ENCODE measurements at places on chromosomes 7 and 10.

GRCh38 chr10:133174689-133175263 lies 14.8 kb downstream of the KNDC1 start:
- no peak for DNase-seq

GRCh38 chr10:76555067-76555670 lies 1082.4 kb downstream of the KCNMA1 start:
- DNase-seq: no peak

DNA sequence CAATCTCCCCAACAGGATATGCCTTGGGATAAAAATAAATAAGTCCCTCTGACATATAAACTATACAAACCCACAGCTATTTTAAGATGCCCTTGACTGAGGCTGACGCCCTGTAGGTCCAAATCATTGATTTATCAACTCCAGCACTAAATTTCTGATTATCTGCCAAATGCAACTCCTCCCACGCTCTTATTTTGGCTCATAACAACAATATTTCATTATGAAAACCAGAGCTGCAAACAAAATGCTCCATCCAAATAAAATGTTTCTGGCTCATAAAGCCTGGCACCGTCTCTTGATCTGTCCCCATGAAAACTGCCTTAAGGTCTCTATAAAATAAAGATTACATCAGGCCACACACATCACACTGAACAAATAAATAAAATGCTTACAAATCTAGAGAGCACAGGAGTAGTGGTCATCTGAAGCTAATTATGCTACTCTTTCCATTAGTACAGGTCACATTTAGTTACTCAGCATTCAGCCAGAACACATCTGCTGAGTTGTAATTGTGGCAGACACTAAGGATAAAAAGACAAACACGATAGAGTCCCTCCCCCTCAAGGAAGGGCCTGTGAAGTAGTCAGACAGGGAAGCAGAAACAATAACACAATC lies 28.8 kb downstream of the CACUL1 start:
- no peak for DNase-seq

DNA sequence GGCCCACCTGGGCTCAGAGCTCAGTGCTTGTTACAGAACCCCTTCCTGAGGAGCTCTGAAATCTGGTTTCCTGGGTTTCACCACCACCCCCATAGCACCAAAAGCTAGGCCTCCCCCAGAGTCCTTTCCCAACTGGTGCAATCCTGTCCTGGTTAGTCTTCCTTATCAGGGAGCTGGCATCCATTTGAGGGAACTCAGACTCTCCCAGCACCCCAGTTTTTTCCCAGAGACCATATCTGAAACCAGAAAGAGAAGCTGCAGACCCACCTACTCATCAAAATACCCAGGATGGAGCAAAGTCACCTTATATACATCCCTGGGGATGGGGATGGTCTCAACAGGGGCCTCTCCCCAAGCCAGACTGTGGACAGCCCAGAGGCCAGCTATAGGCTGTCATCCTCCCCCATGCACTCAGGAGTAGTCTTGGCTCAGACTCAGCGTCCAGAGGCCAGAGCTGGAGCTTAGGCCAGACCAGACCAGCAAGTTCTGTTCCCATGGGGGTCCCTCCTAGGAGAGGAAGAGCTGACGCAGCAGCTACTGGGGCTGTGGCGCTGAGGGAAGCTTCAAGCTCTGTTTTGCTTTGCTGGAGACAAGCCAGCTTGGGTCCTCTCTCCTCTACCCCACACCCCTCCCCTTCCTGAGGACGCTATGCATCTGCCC lies 3.0 kb downstream of the TBATA start:
- no peak for DNase-seq

- no peak for DNase-seq
Measured at GRCh38 chr10:58241346-58241745, 26.3 kb downstream of the IPMK start.

GRCh38 chr7:156419782-156420181 lies 220.8 kb upstream of the RNF32 start:
- no peak for DNase-seq

- no peak for DNase-seq
Measured at GRCh38 chr7:106048706-106049020, 63.4 kb downstream of the SYPL1 start.

DNA sequence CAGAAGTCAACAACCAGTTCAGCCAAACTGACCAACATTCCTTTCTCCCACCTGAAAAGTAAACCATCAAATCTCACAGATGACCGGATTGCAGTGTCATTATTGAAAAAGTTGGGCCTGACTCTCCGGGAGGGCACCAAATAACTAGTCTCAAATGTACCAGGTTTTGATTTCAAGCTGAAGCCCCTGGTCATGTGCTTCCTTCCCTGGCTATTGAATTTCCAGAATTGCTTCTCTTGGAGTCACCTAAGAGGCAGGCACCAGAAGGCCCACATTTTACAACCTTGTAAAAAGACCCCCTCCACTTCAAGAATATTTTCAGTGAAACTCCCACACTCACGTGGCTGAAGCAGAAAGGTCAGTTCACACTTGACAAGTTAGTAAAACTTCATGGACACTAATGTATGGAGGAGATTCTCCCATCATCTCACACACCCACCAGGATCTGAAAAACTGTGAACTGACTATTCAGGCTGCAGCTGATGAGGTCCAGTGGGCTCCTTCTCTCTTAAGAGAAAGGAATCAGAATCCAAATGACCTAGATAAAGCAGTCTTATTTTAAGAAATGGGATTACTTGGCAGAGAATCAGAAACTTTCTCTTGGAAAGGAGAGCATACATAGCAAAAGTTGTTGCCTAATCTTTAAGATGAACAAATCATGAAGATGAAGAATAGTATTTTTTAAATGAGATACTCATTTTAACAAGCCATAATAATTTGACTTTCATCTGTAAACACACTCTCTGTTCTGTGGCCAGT lies 53.6 kb downstream of the DLD start:
- DNase-seq: no peak

- DNase-seq: no peak
Measured at GRCh38 chr7:157138101-157138423, 664 bp upstream of the UBE3C start.

- DNase-seq: no peak
Measured at GRCh38 chr7:33722383-33723101, 182.8 kb upstream of the BMPER start.

- no peak for DNase-seq
Measured at GRCh38 chr10:69337296-69338132, 59.2 kb downstream of the HK1 start.

GRCh38 chr7:98090116-98090515 lies 16.5 kb upstream of the LMTK2 start:
- DNase-seq: no peak

DNA sequence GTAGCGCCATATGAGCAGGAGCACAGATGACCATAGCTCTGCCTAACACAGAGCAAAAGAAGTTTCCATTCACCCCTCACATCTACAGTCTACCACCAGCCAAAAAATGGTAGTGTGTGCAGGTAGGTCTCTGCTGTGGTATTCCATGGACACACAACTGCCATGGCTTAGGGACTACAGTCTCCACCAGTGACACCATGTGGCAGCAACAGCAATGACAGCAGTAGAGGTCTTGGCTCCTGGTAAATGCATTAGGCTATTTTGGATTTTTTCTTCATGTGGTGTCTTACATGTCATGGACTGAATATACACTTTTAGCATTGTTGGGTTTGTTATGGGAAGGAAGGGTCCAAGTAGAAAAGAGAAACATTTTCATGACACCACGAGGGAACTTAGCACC lies 70.1 kb upstream of the CABCOCO1 start:
- no peak for DNase-seq

- DNase-seq: no peak
Measured at GRCh38 chr10:120632047-120632446, 175.0 kb downstream of the PLPP4 start.

DNA sequence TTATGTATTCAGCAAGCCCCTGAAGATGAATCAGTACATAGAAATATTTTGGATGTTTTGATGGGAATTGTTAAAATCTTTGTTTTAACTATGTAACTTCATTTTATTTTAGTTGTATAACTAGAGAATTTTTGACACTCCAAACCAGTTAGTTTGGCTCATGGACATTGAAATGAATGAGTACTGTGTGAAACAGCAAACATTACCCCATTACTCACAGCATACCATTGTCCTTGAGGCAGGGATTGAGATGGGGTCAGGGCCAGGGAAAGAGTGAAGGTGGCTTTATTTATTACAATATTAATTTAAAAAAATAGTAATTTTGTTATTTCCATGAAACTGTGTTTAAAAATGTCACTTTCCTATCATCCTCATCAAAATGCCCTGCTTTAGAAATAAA lies 4.8 kb upstream of the BMPER start:
- DNase-seq: no peak

DNA sequence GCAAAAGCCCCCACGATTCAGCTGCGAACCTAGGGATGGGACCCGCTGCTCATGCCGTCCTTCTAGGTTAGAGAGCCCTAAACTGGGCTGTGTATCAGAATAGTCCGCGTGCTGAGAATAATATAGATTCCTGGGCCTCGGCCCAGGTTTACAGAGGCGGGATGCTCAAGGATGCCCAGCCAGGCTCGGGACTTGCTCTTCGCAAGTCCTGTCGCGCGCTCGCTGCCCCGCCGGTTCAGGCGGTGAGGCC lies 266 bp upstream of the STMP1 start:
- no peak for DNase-seq

- peak; percentile 40 for DNase-seq
Measured at GRCh38 chr10:132142396-132143161, 44.2 kb upstream of the DPYSL4 start.

GRCh38 chr10:90018819-90019218 lies 317.4 kb downstream of the KIF20B start:
- DNase-seq: no peak

GRCh38 chr10:101782811-101783735 lies at the start of gene NPM3:
NPM3 (minus strand) TSS chr10:101783446; CDS start chr10:101783390, 56 bp downstream.
- peak; percentile 83 for DNase-seq

DNA sequence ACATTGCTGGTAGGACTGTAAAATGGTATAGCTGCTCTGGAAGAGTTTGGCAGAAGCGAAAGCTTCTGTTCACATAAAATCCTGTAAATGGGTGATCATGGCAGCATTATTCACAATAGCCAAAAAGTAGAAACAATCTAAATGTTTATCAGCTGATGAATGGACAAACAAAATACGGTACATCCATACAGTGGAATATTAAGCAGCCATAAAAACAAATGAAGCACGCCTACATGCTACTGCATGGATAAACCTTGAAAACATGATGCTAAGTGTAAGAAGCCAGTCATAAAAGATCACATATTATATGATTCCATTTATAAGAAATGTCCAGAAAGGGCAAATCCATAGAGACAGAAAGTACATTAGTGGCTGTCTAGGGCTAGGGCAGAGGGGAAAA lies 32.7 kb downstream of the KIN start:
- no peak for DNase-seq

DNA sequence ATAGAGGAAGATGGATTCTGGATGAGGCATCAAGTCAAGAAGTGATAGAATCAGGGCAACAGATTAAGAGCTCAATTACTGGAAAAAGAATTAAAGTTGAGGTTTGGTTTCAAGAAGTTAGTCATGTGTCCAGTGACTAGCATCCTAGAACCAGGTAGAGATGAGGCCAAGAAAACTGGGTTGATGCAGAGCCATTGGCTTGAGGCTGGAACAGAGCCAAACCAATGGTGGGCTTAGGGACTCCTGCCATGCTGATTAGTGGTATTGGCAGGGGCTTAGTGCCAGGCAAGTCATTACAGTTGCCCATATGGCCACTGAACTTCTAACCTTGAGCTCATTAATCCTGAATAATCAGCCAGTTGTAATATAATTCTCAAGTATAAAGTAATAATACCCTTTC lies 18.5 kb downstream of the ZNF277 start:
- DNase-seq: no peak

DNA sequence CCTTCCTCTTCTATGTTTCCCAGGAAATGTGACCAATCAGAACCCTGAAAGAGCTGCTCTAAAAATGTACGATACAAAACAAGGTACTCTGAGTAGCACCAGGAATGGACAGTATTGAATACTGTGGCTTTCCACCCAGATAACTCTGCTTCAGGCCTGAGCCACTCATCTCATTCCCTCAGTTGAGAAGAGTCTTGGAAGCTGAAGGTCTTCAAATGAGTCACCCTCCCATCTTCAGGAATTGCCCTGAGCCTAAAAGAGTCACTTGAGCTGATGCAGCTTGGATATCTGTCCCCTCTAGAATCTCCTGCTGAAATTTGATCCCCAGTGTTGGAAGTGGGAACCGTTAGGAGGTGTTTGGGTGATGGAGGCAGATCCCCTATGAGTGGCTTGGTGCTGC lies 210.4 kb downstream of the DGKI start:
- no peak for DNase-seq

DNA sequence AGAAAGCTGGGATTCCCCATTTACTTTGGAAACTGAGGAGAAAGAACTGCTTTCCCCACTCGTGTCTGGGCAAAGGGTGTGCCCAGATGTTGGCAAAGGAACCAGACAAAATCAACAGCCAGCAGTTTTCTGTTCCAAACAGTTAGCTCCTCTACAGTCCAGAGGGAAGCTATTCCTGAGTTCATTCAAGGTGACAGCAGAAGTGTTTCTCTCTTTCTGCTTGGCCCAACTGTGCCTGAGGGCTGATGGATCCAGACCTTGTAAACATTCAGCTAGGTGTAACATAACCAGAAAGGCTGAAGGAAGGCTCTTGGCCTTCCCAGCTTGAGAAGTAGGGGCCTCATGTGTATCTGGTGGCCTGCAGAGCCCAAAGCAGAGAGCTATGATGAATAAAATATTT lies 7.0 kb upstream of the ALDH18A1 start:
- no peak for DNase-seq

DNA sequence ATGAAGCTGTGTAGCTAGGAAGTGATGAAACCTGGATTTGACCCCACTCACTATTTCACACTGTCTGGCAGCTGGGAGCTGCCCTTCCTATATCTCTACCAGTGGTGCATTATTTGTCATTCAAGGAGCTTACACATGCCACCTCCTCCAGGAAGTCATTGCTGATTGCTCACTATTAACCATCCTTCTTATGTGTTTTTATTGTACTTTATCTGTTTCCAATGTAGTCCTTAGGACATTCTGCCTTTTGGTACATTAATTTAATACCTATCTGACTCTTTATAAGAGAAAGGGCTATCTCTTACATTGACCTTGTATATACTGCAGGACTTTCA lies 31.0 kb downstream of the HHEX start:
- no peak for DNase-seq

- DNase-seq: no peak
Measured at GRCh38 chr10:127358337-127358736, 161.9 kb upstream of the INSYN2A start.

DNA sequence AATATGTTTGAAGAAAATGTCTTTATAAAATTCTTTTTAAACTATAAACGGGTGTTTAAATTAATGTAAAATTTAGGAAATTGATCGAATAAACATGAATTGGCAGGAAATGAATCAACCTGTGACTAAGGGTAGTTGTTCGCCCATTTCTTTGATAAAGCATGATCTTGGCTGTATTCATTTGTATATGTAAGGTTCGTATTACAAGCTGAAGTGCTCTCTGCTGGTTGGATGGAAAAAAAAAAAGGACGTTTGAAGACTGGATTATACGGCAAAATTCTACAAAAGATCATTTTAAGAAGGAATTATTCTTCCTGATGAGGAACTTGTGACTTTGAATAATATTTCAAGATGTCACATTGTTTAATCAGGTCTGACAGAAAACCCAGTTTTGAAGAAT lies 185.4 kb upstream of the ANK3 start:
- no peak for DNase-seq

GRCh38 chr10:84308481-84309304 lies 19.7 kb upstream of the CCSER2 start:
- DNase-seq: no peak
